Pancreas (tissue), 10 donors: ENCODE measurements at places on chromosomes 6 and 20.

DNA sequence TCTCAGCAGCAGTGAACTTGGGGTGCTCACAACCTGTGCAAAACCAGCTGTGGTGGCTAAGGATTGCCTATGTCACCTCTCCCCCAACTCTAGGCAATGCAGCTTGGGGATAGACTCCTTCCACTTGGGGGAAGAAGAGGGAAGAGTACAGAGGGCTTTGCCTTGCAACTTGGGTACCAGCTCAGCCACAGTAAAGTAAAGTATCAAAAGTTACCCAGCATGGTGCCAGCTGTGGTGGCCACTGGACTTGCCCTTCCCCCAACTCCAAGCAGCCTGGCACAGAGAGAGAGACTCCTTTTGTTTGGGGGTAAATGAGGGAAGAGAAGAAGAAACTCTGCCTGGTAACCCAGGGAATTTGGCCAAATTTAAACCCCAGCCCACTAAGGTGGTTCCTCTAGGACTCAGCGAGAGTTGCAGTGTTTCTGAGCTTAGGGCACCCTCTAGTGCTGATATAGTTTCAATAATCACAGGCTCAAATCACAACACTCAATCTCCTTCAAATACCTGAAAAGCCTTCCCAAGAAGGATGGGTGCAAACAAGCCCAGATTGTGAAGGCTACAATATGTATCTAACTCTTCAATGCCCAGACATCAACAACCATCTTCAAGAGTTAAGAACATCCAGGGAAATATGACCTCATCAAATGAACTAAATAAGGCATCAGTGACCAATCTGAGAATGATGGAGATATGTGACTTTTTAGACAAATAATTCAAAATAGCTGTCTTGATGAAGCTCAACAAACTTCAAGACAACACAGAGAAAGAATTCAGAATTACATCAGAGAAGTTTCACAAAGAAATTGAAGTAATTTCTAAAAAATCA, 7.6 kb upstream of the DEFB129 start:
- H3K4me3 ChIP-seq: no peak overlapping the region
- H3K27ac ChIP-seq: no peak overlapping the region
- no peaks in the 10 kb centered on the region for H3K4me1 ChIP-seq

DNA sequence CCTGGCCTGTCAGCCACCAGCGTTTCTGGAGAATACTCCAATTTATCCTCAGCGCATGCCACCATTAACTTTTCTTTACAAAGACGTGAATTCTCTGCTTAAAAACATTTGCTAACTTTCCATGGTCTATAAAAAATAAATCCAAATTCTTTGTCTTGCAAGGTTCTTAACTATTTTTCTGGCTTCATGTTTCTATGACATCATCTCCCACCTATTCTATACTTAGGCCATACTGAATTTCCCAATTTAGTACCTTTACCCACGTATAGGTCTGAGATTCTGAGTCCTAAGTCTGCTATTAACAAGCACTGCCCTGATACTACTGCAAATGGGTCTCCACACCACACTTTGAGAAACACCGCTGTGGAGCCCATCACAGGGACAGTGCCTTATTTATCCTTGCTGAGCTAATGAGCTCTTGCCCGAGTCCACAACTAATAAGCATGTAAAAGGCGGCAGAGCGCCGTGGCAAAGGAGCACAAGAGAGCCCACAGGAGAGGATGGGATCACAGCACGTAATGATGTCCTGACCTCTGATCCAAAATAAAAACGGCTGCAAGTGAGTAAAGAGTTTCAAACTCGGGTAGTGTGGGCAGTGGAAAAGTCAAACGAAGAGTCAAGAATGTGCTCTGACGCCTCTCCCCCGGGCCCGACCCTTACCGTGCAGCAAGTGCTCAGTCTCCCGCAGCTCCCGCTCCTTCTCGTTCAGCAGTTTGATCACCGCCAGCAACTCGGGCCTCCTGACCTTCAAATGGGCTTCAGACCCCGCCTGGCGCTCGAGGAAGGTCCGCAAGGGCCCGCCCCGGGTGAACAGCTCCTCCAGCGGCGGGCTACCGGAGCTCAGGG, 519 bp downstream of the MTRF1L start:
- peak overlapping the region; percentile 57 for H3K4me3 ChIP-seq
- DNase-seq: no peak
- peaks cover 31% of the 10 kb centered on the region for H3K4me1 ChIP-seq
- no peaks in the 10 kb centered on the region for H3K27me3 ChIP-seq
- no peaks in the 10 kb centered on the region for H3K36me3 ChIP-seq

GRCh38 chr6:44480097-44480541, 92.6 kb downstream of the CDC5L start:
- H3K36me3 ChIP-seq: no peaks in the 10 kb centered on the region
- no peaks in the 10 kb centered on the region for H3K4me1 ChIP-seq
- no peak overlapping the region for H3K27ac ChIP-seq

GRCh38 chr6:139418481-139419132, 44.2 kb upstream of the CITED2 start:
- DNase-seq: no peak
- H3K27me3 ChIP-seq: no peaks in the 10 kb centered on the region
- no peak overlapping the region for H3K27ac ChIP-seq
- H3K36me3 ChIP-seq: no peaks in the 10 kb centered on the region

GRCh38 chr20:14259689-14260088, 77.7 kb downstream of the FLRT3 start:
- H3K36me3 ChIP-seq: no peaks in the 10 kb centered on the region
- no peak overlapping the region for H3K4me3 ChIP-seq
- H3K4me1 ChIP-seq: no peaks in the 10 kb centered on the region
- DNase-seq: no peak

DNA sequence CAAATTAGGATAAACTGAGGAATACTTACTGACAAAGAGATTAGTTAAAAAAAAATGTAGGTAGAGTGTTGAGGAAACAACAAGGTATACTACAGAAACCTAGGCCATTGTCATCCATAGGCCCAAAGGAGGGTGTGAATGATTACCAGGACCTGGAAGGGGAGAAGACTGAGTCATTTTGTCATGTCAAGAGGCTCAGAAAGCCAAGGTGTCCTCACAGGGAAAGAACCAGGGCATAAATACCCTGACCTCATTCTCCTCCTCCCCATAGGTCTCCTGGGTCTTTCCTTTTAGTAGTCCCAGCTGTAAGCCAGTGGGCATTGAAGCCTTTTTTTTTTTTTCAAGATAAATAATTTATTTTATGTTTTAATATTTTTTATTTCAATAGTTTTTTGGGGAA, 582.1 kb upstream of the JAG1 start:
- DNase-seq: no peak
- no peaks in the 10 kb centered on the region for H3K4me1 ChIP-seq
- no peaks in the 10 kb centered on the region for H3K27me3 ChIP-seq
- H3K36me3 ChIP-seq: no peaks in the 10 kb centered on the region
- H3K4me3 ChIP-seq: no peak overlapping the region
- no peak overlapping the region for H3K27ac ChIP-seq

DNA sequence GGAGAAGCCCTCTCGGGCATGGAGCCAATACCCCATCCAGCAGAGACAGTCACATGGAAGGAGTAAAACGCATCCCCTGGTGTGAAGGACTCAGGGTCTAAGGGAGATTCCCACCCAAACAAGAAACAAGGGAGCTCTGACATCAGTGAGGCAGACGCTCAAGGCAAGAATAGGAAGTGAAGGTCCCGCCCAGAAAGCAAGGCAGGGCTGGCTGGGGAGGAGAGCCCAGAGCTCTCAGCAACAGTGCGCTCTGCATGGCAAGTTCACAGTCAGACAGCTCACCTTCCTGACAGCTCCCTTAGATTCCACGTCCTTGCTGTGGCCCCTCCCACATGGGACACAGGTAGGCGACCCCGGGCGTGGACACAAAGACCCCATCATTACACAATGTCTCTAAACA, 85.6 kb downstream of the TTLL2 start:
- H3K36me3 ChIP-seq: no peaks in the 10 kb centered on the region
- H3K27ac ChIP-seq: no peak overlapping the region
- H3K4me1 ChIP-seq: no peaks in the 10 kb centered on the region
- no peaks in the 10 kb centered on the region for H3K27me3 ChIP-seq
- no peak overlapping the region for H3K4me3 ChIP-seq

- no peaks in the 10 kb centered on the region for H3K4me1 ChIP-seq
- no peak overlapping the region for H3K27ac ChIP-seq
- H3K27me3 ChIP-seq: no peaks in the 10 kb centered on the region
- H3K4me3 ChIP-seq: no peak overlapping the region
- peaks cover 9% of the 10 kb centered on the region for H3K36me3 ChIP-seq
Measured at GRCh38 chr6:352896-353470, 38.6 kb upstream of the IRF4 start.

GRCh38 chr20:32501709-32502108, 83.4 kb downstream of the NOL4L start:
- no peaks in the 10 kb centered on the region for H3K36me3 ChIP-seq
- H3K4me1 ChIP-seq: no peaks in the 10 kb centered on the region
- H3K27me3 ChIP-seq: no peaks in the 10 kb centered on the region
- no peak for DNase-seq
- no peak overlapping the region for H3K4me3 ChIP-seq

- no peaks in the 10 kb centered on the region for H3K36me3 ChIP-seq
- no peak overlapping the region for H3K27ac ChIP-seq
- no peak for DNase-seq
- no peak overlapping the region for H3K4me3 ChIP-seq
Measured at GRCh38 chr6:85364344-85364743, 85.5 kb upstream of the NT5E start.

- H3K36me3 ChIP-seq: no peaks in the 10 kb centered on the region
- H3K27ac ChIP-seq: no peak overlapping the region
- no peaks in the 10 kb centered on the region for H3K27me3 ChIP-seq
- no peaks in the 10 kb centered on the region for H3K4me1 ChIP-seq
- no peak overlapping the region for H3K4me3 ChIP-seq
- no peak for DNase-seq
Measured at GRCh38 chr6:121142093-121142492, 192.2 kb downstream of the TBC1D32 start.

GRCh38 chr6:25481267-25481666, 170.7 kb upstream of the SCGN start:
- H3K4me3 ChIP-seq: no peak overlapping the region
- H3K27ac ChIP-seq: no peak overlapping the region
- DNase-seq: no peak
- H3K27me3 ChIP-seq: no peaks in the 10 kb centered on the region
- H3K36me3 ChIP-seq: no peaks in the 10 kb centered on the region
- H3K4me1 ChIP-seq: peaks cover under 1% of the 10 kb centered on the region

- DNase-seq: no peak
- no peak overlapping the region for H3K27ac ChIP-seq
- no peak overlapping the region for H3K4me3 ChIP-seq
- no peaks in the 10 kb centered on the region for H3K36me3 ChIP-seq
- H3K4me1 ChIP-seq: no peaks in the 10 kb centered on the region
Measured at GRCh38 chr6:105449756-105450390, 47.0 kb upstream of the PREP start.

GRCh38 chr6:142947714-142948480, 2.9 kb upstream of the HIVEP2 start:
- DNase-seq: no peak
- H3K4me3 ChIP-seq: peak overlapping the region; percentile 82
- H3K27me3 ChIP-seq: no peaks in the 10 kb centered on the region
- H3K36me3 ChIP-seq: no peaks in the 10 kb centered on the region
- H3K27ac ChIP-seq: peak overlapping the region; percentile 99

DNA sequence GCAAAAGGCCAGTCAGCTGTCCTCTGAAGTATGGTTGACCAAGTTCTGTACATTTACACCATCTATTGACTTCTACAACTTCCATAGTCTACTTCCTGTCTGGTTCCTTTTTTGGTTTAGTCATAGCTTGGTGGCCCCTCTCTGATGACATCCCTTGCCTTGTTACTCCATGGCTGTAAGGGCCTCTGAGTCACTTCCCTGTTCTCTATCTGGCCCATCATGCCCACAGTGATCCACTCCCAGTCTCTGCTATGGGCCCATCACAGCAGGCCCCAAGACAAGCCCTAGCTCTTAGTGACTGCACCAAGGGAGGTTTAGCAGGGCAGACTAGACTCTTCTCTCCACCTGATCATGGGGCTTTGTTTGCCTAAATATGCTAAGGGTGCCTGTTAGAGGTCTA, 441.6 kb downstream of the HACE1 start:
- H3K36me3 ChIP-seq: no peaks in the 10 kb centered on the region
- no peak for DNase-seq
- no peaks in the 10 kb centered on the region for H3K4me1 ChIP-seq
- H3K4me3 ChIP-seq: no peak overlapping the region
- no peak overlapping the region for H3K27ac ChIP-seq

DNA sequence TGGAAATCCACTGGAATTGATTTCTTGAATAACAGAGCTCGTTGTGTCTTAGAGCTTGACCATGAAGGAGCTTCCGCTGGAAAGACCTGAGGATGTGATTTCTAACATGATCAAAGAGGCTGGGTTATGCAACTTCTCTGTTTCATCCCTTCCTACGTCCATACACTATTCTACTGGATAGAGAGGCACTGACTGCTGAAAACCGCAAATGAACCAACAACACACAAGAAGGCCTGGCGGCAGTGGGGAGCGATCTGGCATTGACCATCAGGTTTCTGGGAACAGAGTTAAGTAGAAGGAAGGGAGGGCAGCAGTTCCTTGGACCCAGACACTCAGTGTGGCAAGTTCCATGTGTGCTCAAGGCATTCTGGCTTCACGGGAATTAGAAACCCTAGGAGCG, 13.3 kb downstream of the LRRN4 start:
- H3K27me3 ChIP-seq: no peaks in the 10 kb centered on the region
- H3K27ac ChIP-seq: no peak overlapping the region
- no peak for DNase-seq
- H3K36me3 ChIP-seq: peaks cover 10% of the 10 kb centered on the region
- no peak overlapping the region for H3K4me3 ChIP-seq

GRCh38 chr6:89787660-89788328, 31.8 kb downstream of the MDN1 start:
- peaks cover 15% of the 10 kb centered on the region for H3K36me3 ChIP-seq
- no peaks in the 10 kb centered on the region for H3K4me1 ChIP-seq
- no peak overlapping the region for H3K27ac ChIP-seq
- no peak overlapping the region for H3K4me3 ChIP-seq
- H3K27me3 ChIP-seq: no peaks in the 10 kb centered on the region
- DNase-seq: no peak

DNA sequence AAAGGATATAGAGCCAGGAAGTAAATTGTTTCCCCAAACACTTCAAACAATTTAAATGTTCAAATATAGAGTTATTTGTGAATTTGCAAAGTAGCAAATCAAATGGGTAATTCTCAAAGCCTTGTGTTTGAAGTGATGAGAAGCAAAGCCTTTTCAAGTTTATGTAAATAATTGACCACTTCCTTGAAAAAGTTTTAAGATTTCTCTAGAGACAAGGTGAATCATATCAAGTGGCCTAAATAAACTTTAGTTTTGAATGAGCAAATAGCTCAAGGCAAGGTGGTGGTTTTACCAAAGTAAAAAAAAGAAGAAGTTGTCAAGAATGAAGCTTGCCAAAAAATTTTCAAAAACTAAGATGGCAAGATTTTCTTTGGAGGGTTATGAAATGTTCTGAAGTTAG, 42.6 kb upstream of the IFNGR1 start:
- no peaks in the 10 kb centered on the region for H3K36me3 ChIP-seq
- no peak for DNase-seq
- no peaks in the 10 kb centered on the region for H3K27me3 ChIP-seq

GRCh38 chr20:50848341-50848808, 53.5 kb downstream of the BCAS4 start:
- H3K27ac ChIP-seq: peak overlapping the region; percentile 76
- H3K4me3 ChIP-seq: no peak overlapping the region
- peaks cover 13% of the 10 kb centered on the region for H3K4me1 ChIP-seq
- DNase-seq: no peak
- H3K27me3 ChIP-seq: no peaks in the 10 kb centered on the region
